ENCODE measurements at places on chromosomes 2 and 18.

DNA sequence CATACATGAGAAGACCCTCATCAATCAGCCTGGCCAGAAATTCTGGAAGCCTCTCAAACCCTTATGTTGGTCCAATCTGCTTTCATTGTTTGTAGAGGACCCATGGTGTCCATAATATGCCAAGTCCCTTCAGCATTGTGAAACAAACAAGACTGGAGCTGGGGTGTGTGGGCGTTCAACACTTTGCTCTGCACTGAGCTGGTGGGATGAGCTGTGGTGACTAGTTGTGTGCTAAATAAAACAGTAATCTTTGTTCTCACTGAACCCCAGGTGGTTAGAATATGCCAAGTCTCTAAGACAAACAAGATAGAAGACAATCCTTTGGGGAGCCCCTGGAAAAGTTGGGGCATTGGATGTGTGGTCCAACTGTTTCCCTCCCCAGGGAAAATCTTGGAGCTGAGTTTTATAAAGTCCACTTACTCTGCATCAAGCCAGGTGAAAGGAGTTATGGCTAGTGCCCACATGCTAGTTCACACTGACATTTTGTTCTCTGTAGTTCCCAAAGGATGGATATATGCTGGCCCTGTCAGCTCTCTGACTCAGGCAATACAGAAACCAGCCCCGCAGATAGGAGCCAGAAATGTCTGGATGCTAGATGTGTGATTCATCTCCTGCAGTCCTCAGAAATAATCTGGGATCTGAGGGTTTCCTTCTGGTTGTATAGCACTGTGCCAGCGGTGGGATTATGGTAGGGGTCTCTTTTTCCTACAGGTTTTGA, 260.2 kb downstream of the TMX3 start:
- DNase-seq: no peak

DNA sequence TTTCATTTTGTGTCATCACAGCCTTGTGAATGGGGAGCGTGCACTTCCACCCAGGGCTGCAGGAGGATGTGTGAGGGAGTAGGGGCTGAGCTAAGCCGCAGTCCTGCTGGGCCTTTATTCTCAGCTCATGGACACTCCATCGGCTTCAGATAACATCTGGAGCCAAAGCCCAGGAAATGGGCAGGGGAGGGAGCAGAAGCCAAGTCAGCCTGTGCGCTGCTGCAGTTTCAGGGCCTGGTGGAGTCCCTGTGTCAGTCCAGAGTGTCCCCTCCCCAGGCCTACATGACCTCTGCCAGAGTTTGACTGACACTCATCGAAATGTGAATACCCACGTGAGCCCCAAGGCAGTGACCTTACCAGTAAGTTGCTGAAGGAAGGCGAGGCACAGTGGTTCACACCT, 242.2 kb downstream of the LOXHD1 start:
- DNase-seq: no peak

DNA sequence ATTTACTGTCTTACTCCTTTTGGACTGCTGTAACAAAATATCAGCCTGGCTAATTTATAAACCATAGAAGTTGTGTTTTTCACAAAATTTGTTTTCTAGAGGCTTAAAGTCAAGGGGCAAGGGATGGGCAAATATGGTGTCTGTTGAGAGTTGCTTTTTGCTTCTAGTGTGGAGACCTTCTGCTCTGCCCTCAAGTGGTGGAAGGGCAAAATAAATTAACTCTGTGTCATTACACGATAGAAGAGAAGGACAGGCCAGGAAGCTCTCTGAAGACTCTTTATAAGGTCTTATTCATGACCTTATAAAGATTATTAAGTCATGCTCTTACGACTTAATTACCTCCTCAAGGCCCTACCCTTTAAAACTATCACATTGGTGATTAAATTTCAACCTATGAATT, 181.2 kb upstream of the LRATD1 start:
- no peak for DNase-seq

- no peak for DNase-seq
Observed at GRCh38 chr2:29749041-29749440, 172.3 kb downstream of the ALK start.

GRCh38 chr2:134445985-134446382, 192.1 kb downstream of the MGAT5 start:
- DNase-seq: no peak

Data from NCI-H2081 (cell line).